ENCODE measurements at places on chromosomes 4 and X.

DNA sequence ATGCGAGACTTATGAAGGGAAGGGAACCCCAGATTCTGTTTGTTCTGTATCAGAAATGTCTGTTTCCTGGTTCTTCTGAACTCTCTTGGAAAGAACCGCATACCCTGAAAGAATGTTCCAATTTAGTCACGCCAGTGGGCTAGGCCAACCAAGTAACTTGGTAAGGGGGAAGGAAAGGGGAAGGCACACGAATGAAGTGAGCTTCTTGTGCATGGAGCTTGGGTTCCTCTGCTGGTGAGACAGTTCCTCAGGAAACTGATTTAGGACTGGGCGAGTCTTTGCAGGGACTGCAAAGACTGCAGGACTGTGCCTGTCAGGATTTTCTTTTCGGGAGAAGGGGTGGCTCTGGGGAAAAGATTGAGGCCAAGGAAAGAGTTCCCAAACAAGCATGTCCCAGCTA is 35.6 kb downstream of the FRMPD3 start:
- no peak for DNase-seq

DNA sequence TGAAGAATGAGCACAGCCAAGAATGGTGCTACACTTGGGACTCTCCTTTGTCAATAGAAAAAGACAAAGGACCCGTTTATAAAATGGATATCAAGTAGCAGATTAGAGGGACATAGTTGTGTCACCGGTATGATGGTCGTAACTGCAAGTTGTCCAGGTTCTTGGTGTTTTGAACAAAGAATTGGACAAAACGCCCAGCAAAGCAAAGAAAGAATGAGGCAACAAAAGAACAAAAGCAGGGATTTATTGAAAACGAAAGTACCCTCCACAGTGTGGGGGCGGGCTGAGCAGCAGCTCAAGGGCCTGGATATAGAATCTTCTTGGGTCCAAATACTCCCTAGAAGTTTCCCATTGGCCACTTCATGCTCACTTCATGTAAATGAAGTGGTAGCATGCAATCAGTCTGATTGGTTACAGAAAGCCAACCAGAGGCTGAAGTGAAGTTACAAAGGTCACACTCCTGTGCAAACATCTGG is 54.7 kb downstream of the SHROOM3 start:
- no peak for DNase-seq

DNA sequence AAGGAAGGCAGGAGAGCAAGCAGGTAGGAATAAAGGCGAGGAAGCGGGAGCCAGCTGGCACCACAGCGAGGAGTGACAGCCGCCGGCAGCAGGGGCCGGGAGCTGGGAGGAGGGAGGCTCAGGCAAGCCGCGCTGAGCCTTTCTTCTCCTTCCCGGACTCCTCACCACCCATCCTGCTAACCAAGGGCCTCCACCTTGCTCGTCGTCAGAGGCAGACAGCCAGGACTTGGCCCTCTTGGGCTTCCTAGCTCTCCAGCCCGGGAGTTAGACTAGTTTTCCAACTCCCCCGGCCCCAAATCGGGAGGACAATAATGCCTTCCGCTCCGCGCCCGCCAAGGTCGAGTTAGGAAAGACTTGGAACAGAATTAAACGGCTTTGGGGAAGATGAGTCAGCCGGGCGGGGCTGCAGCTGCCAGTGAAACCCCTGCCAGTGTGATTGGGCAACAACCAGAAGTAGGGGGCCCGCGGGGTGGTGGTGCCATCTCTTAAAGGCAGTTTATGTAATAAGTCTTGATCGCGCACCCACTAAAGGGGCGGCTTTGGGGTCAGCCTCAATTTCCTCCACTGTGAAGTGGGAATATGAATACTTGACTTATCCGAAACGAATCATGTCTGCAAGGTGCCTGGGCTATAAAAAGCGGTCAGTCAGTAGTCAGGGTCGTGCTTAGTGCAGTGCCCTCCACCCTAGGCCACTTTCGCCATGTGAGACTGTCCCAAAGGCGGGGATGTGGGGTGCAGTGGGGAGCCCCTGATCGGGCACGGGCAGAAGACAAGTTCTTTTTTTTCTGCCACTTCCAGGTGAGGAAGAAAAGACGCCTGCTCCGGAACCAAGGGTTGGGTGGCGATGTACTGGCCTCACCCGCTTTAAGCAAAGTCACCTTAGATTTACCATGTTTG is 6.7 kb upstream of the HSD17B10 start:
- DNase-seq = peak; percentile 52

- no peak for DNase-seq
Observed at GRCh38 chr4:95660719-95661118, 111.9 kb upstream of the UNC5C start.

- no peak for DNase-seq
Observed at GRCh38 chr4:16573206-16573605, 325.2 kb downstream of the LDB2 start.

- DNase-seq = no peak
Observed at GRCh38 chrX:48003367-48003757, 427 bp downstream of the ZNF182 start.

GRCh38 chrX:10608099-10608498 is 12.3 kb downstream of the MID1 start:
- DNase-seq = no peak

DNA sequence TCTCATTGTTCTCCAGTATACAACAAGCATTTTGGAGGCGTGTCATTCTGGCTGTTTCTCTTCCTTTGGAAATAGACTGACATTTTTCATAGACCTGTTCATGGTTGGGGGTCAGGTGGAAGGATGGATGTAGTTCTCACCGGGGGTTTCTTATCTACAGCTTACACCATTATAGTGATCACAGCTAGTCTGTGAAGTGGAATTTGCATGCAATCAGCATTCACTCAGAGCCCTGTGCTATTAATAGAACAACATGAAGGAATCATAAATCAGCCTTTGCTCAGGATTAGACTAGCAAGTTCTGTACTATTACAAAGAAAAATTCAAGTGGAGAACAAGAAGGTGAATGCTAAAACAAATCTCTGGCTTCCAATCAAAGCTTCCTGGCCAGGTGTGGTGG is 132.6 kb upstream of the PUDP start:
- DNase-seq = no peak

- no peak for DNase-seq
Observed at GRCh38 chr4:112167794-112168193, 22.5 kb downstream of the FAM241A start.

DNA sequence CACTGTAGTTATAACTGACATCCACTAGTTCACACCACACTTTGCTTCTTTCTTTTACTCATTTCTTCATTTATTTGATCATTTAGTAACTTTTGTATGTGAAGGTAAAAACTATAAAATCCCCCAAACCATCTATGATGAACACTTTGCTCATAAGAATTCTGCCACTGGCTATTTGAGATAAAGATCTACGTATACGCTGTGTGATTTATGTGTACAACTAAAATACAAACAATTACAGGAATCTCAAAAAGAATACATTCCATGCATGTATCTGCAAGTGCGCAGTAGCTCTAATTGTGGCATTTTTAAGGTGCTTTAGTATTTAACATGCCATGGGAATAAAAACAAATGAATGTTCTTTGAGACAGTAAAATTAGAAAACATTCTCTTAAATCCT is 156.9 kb upstream of the NAP1L5 start:
- DNase-seq = no peak

DNA sequence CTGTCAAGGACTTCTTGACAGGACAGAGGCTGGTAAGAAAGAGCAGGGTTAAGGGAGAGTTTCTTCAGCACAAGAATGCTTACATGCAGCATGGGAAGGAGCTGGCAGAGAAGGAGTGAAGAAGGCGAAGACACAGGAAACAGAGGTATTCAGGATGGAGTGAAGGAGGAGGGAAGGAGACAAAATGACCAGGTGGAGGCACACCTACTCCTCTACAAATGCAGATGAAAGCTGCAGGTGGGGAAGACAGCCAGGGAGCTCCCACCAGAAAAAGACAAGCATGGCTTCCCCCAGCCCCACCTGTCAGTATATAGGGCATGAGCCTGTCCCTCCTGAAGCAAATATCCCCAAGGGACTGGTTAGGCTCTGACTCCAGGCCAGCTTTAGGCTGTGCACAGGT is 29.6 kb upstream of the NKRF start:
- DNase-seq = no peak

- no peak for DNase-seq
Observed at GRCh38 chr4:61379406-61379805, 179.3 kb downstream of the ADGRL3 start.

- DNase-seq = no peak
Observed at GRCh38 chr4:184171011-184171410, 46.7 kb downstream of the ENPP6 start.

DNA sequence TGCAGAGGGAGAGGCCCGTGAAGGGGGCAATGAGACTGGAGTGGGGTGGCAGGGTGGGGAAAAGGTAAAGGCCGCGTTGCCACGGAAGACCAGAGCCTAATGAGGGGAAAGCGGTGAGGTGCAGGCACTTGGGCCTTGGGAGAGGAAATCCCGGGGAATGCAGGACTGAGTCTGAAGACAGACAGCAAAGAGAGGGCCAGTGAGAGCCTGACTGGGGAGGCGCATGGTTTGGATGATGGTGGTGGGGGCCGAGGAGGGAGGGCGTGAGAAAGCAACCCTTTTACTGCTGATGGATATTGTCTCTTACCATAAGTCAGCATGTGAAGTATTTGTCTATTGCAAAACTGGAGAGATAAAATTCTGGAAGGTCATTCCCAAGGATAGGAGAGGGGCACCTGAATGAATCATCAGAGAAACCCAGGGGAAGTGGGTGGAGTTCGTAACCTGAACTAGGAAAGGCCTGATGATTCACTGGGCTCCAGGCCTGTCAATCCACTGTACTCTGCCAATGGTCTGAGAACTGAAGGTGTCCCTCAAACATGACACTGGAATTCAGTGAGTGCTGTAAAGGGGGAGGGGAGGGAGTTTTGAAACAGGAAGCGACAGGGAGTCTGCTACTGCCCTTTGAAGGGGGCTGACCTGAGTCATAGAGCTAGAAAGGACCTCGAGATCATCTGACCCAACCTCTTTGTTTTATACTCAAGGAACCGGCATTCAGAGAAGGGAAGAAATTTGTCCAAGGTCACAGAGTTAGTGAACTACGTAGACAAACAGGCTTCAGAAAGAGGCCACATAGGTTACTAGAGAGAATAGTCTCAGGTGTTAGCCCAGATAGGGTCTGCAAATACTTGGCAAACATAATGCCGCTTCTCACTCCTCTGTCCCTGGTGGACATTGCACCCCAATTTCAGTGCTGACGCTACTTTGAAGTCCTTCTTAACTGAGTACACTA is 52.2 kb downstream of the NALF2 start:
- no peak for DNase-seq

DNA sequence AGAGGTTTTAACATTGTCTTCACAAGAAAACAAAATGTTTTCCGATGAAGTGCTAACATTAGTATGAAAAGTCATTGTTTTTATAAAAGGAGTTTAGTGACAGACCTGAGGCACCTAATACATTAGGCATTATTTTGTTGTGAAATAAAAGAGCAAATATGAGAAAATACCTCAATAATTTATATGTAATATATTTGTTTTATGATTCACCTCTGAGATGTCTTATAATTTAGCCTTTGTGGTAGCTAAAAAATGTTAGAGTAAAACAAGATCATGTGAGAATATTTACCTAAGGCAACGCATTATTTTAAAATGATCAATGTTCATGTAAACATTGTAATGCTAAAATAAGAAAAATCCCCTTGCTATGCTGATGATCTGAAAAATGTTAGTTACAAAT is 100.9 kb upstream of the WDFY3 start:
- no peak for DNase-seq

DNA sequence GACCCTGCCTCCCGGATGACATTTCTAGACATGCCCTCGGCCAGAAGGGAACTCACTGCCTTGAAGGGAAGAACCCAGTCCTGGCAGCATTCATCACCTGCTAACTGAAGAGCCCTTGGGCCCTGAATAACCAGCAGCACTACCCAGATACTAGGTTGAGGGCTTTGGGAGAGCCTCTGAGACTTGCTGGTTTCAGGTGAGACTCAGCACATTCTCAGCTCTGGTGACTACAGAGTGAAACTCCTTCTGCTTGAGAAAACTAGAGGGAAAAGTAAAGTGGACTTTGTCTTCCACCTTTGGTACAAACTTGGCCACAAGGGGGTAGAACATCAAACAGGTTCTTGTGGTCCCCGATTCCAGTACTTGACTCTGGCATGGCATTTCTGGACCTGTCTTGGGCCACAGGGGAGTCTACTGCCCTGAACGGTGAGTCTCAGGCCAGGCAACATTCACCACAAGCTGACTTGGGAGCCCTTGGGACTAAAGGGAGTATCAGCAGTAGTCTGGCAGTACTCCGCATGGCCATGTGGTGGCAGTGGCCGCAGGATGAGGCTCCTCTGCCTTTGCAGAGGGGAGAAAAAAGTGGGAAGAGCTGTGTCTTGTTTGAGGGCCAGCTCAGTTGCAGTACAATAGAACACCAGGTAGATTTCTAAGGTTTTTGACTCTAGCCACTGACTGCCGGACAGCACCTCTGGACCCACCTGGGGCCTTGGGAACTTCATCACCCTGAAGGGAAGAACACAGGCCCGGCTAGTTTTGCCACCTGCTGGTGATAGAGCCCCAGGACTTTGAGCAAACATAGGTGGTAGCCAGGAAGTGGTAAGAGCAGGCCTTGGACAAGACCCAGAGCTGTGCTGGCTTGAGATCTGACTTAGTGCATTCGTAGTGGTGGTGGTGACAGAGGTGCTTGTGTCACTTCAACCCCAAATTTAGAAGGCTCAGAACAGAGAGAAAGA is 414.8 kb downstream of the OPHN1 start:
- no peak for DNase-seq

All from prostate gland (tissue), 2 donors.